ENCODE measurements at places on chromosomes 7 and 10.

GRCh38 chr10:122493761-122494160 lies 32.4 kb downstream of the HTRA1 start:
- DNase-seq = no peak

GRCh38 chr7:73885975-73886798 lies 25.2 kb downstream of the TMEM270 start:
- no peak for DNase-seq

- DNase-seq = no peak
Measured at GRCh38 chr10:33534416-33534815, 199.9 kb upstream of the NRP1 start.

- DNase-seq = no peak
Measured at GRCh38 chr10:69497231-69497561, 45.9 kb downstream of the TSPAN15 start.

DNA sequence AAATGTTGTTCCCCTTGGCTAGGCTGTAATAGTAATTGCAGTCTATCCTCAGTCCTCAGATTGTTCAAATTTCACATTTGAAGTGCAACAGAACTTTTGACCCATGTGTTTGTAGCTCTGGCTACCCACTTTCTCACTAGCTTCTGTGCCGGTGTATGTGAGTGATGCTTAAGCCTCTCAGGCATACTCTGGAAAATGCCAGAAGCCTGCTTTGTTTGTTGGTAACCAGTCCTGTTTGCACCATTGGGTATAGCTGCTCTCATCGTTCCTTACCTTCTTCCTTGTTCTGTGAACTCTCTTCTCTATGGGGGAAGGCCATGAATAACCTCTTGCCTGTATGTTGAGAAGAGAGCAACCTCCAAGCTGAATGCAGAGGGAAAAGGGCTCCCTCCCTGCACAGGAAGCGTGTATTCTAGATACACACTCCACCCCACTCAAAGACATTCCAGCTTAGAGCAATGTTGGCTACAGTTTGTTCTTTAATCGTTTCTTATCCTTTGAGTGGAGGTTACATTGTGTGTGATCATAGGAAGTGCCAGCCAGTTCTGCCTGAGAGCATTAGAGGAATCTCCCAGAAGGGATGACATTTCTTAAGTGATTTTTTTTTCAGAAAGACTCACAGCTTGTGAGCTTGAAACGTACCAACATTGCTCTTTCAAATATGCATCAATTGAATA lies 40.5 kb downstream of the C1QL3 start:
- no peak for DNase-seq

DNA sequence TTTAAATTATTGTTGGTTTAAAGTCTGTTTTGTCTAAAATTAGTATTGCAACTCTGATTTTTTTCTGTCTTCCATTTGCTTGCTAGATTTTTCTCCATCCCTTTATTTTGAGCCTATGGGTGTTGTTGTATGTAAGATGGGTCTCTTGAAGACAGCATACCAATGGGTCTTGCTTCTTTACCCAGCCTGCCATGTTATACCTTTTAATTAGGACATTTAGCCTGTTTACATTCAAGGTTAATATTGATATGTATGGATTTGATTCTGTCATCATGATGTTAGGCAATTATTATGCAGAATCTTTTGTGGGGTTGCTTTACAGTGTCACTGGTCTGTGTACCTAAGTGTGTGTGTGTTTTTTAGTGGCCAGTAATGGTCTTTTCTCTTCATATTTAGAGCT lies 281.4 kb upstream of the CSTF2T start:
- no peak for DNase-seq

DNA sequence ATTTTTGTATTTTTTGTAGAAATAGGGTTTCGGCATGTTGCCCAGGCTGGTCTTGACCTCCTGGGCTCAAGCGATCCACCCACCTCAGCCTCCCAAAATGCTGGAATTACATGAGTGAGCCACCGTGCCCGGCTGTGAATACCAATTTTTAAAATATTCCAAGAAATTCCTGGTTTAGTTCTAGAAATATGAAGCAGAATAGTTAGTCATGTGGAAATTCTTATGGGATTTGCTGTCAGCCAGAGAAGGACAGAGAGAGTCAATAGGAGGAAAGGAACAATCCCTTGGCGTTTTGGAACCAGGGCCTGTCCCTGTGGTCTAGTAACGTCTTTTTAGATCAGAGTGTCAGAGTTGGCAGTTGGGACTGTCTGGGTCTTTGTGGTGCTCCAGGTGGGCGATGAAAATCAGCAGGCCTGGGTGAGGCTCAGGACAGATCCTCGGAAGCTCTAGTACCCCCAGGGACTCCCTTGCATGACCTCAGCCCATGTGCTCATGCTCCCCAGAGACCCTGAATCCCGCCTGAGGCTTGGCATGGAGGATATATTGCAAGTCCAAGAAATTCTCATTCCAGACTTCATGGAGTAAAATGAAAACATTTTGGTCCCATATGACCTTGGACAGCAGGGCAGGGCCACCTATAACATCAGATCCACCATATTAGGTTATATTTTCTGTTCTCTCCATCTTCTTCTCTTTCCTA lies 7.8 kb downstream of the NODAL start:
- no peak for DNase-seq

DNA sequence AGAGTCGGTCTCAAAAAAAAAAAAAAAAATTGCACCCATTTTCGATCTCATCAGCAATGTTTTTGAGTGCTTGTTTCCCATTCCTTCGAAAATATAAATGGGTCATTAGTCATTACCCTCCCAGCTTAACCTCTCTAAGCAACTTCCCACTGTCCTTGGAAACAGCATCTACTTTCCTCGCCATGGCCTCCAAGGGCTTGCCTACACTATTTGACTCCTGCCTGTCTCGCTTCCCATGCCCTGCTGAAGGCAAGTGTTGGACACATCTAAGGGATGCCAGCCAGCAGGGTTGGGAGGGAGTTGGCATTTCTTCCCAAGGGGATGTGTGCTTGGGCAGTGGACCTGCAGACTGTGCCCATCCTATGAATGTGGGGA lies 12.7 kb upstream of the RHBDD2 start:
- DNase-seq = no peak

- no peak for DNase-seq
Measured at GRCh38 chr10:117718986-117719920, 176.7 kb downstream of the EMX2 start.

DNA sequence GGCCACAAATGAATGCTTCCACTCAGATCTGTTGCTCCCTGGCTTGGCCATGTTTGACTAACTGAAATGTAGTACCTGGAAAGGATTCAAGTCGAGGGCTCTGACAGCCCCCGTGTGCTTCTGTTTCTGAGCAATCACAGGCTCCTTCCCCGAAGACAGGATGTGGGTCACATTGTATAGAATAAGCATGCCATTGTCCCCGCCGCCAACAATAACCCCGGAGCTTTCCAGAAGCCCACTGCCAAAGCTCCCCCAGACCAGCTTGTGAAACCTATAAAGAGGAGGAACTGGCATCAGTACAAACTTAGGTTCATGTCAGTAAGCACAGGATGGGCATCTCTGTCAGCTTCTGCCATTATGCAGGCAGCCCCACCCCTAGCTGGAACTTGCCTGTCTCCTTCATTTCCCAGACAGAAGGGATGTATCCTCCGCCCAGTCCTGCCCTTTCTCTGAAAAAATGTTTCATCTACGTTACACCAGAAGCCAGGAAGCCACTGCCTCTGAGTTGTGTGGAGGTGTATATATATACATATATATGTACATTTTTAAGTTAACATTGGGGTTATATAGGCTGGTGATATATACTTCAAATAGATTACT lies 10.3 kb downstream of the SEC31B start:
- no peak for DNase-seq

- DNase-seq = no peak
Measured at GRCh38 chr7:22173685-22174573, 183.0 kb downstream of the RAPGEF5 start.

GRCh38 chr7:130383187-130383980 lies 3.1 kb downstream of the CPA1 start:
- DNase-seq = no peak

DNA sequence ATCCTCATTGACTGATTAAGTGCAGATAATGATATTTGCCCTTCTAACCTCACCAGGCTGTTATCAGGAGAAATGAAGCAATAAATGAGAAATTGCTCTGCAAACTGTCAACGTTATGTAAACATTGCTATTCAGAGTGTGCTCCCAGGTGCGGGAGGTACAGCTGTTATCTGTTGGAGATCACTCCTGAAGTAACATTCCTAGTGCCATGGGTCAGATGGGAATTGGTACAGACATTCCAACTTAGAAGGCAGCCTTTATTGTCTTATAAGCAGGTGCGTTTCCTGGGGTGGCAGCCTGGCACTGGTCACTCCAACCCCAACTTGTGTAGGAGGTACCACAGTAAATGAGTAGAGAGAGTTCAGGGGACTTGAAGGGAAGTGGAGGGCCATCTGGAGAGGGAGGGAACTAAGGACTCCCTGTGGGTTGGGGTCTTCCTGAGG lies 36.8 kb downstream of the HK1 start:
- no peak for DNase-seq

GRCh38 chr7:158539711-158540146 lies 47.9 kb downstream of the PTPRN2 start:
- DNase-seq = no peak

GRCh38 chr10:14415676-14416307 lies 85.1 kb upstream of the FRMD4A start:
- no peak for DNase-seq

- no peak for DNase-seq
Measured at GRCh38 chr7:24971333-24972165, 8.4 kb downstream of the OSBPL3 start.

- DNase-seq = no peak
Measured at GRCh38 chr7:132029369-132030085, 473.1 kb upstream of the PODXL start.

- DNase-seq = no peak
Measured at GRCh38 chr7:142030848-142031247, 35.2 kb downstream of the MGAM start.

- no peak for DNase-seq
Measured at GRCh38 chr10:2759233-2759632, 308.1 kb upstream of the PFKP start.

DNA sequence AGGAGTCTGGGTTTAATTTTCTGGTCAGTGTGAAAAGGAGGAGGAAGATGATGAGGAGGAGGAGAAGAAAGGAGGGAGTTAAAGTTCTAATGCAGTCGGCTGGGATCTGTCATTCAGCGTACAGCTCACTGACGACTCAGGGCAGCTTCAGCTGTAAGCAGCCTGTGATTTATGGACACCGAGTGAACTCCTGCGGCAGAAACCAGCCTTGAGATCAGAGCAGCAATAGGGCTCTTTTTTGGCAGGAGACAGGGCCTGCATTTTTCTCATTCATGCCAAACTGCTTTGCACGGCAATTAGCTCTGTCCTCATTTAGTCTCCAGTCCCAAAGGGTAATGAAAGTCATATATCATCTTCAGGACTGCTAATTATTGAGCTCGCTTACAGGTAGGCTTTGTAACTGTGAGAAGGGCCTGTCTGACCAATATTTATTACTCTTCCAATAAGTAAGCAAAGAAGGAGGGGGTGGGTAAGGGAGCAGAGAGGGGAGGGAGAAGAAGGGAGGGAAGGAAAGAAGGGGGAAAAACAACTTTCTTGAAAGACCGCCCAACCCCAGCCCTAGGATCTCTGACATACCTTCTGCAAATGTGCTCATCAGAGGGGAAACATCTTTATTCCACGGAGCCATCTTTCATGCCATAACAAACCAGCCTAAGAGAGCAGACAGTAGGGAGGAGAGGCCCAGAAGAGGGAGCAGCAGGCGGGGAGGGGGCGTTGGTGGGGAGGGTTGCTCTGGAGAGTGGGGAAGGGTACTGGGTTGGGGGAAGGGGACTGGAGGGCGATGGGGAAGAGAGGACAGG lies 48.1 kb upstream of the COMTD1 start:
- DNase-seq = no peak

DNA sequence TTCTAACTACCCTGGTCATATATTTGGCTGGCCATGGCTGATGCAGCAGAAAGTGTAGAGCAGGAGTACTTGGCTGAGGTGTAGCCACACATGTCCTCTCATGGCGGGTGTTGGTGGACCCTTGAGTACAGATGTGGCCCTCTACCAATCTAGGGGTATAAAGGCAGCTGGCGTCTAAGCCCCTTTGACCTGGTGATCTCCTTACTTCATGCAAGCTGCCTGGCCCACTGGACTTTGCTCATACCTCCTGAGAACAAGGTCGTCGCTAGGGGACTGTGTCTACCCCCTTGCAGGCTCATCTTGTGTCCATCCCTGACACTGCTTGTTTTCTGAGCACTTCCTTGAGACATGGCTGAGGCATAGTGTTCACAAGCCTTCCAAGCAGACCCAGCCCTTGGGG lies 287.8 kb downstream of the RPS24 start:
- no peak for DNase-seq

DNA sequence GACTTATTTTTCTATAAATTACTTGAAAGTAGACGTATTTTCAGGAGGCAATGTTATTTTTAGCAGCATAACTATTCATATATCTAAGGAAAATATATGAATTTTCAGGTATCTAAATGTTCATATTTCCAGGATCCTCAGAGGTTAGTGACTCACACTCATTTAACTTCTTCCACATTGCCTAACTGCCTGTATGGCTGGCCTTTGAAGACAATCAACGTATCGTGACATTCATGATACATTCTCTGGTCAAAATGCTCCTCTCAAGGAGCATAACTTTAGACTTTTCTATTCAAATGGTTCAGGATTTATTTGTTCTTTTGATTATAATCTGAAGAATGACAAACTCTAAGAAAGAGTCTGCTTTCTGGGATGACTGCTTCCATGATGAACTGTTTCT lies 89.3 kb downstream of the SEMA3C start:
- no peak for DNase-seq

DNA sequence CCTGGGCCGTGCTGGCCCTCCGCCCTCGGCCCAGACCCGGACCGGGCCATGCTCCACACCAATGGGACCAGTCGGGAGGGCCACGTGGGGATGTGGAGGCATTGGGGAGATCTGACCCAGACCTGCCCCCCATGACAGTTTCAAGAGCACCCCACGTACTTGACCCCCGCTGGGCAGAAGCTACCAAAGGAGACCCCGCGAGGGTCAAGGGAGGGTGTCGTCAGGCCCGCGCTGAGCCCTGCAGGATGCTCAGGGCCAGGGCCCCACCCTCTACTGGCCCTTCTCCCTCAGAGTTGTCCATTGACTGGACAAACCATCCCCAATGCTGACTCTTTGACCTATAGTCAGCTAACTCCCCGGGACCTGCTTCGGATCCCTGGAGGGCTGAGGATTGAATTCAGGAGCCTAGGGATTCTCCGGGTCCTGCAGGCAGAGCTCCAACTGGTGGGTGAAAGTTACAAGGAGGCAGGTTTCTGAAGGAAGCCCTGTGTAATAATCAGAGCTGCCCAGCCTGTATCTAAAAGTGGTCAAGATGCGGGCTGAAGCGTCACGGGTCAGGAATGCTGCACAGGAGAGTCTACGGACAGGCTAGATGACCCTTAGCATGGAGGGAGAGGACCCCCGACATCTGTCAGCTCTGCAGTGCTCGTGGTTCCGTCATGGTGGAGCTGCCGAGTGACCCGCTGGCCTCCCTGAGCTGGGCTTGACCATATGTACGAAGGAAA lies 498 bp upstream of the CALHM2 start:
- no peak for DNase-seq

- no peak for DNase-seq
Measured at GRCh38 chr7:128189231-128189930, 51.7 kb upstream of the LEP start.

All from T-cell (primary cell).